NCI-H1930 (cell line): ENCODE measurements at places on chromosomes 1 and 21.

- DNase-seq, result no peak
These were observed 26.2 kb upstream of the LYST start for GRCh38 chr1:235892734-235893413.

GRCh38 chr1:165816826-165817497 lies 10.5 kb upstream of the UCK2 start:
- no peak for DNase-seq

DNA sequence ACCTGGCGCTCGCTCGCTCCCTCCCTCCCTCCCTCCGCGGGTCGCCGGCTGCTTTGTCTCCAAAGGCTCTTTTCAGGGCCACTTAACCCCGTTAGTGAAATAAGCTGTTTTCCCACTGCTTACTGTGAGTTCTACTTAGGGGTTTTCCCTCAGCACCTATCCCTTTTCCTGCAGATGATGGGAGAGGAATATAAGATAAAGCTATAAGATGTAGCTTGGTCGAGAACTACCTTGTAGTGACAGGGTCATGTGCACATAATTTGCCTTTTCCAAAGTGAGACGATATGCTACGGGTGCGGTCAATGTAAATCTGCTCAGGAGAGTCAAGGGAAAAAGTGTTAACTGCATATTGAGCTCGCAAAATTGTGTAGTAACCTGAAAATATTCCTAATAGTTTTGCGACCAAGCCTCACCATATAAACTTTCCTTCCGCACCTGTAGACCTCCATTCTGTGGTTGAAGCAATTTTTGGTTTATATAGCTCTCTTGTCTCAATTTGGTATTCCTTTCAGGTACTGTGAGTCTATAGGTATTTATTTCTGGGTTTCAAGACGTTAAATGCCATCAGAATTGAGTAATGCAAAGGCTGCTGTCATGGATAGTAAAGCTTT lies 55.8 kb upstream of the BOLA1 start:
- DNase-seq, result no peak

DNA sequence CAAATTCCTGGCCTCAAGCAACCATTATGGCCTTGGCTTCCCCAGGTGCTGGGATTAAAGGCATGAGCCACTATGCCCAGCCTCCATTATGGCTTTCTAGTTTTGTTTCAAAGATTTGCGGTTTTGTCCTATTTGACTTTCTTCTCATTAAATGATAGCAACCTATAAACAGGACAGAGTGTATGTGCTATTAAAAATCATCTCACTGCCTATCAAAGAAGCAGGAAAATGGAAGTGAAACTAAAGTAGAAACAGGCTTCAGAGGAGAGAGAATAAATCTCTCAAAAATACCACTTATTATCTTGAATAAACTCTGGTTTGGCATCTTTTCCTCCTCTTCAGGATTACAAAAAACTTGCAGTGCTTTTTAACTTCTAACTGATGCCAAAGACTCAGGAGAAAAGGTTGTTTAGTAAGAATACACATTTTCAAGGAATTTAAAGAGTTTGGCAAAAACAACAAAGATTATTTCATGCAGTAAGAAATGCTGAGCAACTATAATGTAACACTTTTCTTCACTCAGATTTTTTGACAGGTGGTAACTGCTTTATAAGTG lies 28.7 kb downstream of the ACBD3 start:
- no peak for DNase-seq

DNA sequence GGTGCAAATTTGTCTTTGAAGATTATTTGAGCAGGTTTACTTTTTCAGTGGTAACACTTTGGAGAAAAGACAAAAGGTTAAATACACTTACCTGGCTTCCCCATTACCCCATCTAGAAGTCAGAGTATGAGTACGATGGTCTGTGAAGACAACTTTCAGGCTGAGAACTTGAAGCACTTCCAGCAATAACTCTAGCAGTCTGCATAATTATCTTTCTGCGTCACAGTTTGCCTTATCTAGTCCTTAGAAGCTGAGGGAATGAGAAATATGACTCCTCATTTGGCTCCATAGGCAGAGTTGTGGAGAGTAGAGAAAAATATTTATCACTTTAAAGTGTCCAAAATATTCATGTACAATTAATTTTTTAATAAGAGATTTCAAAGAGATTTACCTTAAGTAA lies 323.4 kb upstream of the CAMK1G start:
- DNase-seq, result no peak

DNA sequence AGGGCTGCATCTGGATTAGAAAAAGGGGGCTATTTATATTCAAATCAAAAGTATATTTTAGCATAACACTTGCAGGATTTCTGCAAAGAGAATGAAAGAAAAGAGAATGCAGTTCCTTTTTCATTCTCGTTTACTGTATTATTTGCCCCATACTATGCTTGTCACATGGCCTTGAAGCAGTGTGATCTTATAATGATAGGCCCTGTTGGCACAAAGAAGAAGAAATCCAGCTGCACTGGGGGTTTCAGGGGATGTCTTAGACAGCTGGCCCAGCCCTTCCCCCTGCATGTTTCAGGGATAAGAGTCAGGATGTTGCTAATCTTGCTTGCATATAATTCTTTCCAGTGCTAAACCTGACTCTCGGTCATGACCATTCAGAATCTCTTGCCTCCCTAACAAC lies 369.5 kb downstream of the SEC16B start:
- no peak for DNase-seq

DNA sequence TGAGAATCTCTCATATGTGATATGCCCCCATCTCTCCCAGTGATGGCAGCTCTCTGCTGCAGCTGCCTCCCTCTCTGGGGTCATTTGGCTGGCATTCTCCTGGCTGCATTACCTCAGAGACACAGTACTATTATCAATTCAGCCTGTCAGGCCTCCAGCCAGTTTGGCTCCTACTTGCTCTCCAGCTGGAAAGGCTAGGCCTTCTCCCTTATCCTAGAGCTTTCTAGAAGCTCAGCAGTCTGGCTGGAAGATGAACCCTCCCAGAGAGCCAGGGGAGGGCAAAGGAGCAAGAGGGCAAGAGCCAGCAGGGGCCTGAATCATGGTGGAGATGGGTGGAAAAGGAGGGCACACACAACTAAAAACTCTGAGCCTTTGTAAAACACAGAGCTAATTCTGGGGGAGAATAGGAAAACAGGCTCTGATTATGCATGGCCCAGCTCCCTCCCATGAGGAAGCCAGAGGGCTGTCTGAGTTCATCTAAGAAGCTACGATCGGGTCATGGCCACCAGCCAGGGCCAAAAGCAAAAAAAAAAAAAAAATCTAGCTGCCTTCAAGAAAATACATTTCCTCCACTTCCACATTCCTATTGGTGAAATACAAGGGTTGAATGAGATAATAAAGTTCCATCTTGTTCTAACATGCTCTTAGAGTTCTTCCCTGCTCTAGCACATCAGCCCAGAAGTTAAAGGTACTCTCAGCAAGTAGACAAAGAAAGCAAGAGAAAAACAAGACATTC lies 8.8 kb downstream of the LAMB3 start:
- no peak for DNase-seq

DNA sequence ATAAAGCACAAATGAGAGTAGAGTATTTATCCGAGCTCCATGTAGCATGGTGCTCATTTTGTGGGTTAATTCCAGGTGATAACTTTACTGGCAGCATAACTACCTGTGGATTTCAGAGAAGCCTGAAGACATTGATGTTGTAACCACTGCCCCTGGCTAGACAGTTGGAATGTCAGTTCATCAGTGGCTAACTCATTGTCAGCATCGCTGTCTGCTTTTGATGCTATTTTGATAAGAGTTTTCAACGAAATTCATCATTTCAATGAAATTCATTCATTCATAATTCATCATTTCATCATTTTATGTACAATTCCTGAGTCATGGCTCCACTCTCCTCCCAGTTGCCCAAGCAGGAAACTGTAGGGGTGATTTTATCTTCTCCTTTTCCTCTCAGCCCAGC lies 34.4 kb downstream of the HSD3B1 start:
- no peak for DNase-seq

DNA sequence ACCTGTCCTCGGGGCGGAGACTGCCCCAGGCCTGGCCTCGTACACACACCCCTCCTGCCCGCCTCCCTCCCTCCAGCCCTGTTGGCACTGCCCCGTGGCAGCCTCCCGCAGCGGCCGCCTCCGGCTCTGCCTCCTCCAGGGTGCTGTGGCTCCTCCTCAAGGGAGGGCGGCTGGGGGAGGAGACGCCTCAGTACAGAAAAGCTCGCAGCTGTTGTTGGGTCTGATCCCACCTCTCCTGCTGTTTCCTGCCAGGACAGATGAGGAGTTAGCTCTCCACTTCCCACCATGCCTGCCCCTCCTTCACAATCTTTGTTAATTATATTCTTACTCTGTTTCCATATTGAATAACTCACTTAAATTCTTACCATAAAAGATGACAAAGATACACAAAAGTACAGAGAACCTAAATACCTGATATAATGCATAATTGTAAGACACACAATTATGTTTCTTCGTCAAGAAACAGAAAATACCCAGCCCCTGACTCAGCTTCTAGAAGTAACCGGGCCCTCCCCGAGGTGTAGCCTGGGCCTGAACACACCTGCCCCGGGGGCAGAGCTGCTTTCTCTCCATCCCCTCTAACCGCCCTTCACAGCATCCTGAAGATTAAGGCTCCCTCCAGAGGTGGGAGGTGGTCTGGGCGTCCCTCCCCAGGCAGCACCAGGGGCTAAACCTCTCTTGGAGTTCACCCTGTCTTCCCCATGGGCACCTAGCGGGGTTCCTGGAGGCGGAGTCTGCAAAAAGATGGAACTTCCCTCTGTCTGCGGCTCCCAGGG lies 30.6 kb upstream of the COL6A1 start:
- no peak for DNase-seq

GRCh38 chr1:182575540-182576149 lies 13.4 kb downstream of the RNASEL start:
- no peak for DNase-seq

GRCh38 chr21:45111703-45112102 lies 37.3 kb downstream of the ADARB1 start:
- no peak for DNase-seq

GRCh38 chr1:190179817-190180216 lies 297.8 kb downstream of the BRINP3 start:
- no peak for DNase-seq

DNA sequence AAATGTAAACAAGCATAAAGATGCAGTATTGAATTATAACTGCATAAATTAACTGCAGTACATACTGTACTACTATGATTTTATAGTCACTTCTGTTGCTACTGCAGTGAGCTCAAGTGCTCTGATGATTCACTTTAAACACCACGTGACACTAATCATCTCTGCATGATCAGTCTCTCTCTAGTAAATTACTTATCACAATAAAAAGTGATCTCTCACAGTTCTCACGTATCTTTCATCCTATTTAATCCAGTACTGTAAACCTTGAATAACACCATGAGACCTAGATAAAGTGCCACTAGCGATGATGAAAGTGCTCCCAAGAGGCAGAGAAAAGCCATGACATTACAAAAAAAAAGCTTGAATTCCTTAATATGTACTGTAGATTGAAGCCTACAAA lies 1242.0 kb downstream of the AMY1C start:
- DNase-seq, result no peak
